Psoas muscle (tissue), 8 donors: ENCODE measurements at places on chromosomes 7 and 10. TPM values are rescaled to one million over a fixed set of nuclear protein-coding genes. Genes with fewer than 3 reads are reported as not detected.

DNA sequence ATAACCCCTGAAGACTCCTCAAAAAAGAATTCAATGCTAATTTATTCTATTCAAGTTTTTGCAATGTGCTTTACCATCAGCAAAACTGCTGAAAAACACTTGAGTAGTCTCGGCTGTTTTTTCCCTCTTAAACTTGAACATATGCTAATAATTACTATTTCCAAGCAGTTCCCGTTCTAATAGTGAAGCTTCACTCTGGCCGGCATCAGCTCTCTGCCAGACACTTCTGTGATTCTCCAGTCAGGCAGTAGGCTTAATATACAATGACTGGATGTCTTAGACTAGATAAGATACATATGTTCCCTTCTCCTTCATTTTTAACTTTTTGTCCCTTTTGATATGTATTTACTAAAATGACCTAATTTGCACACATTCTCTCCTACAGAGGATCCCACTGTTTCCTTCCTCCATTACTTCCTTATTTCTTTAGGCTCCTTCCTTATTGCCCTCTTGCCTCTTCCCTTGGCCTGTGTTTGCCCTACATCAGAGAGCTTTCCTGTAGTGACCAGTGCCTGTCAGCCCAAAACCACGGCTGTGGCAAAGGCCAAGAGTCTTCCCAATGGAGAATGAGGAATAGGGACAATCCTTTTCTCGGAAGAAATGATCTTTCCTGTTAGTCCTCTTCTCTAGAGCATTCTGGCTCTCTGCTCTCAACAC is 23.5 kb downstream of the HEPACAM2 start:
- H3K36me3 ChIP-seq: no peaks in the 10 kb centered on the region
- no peak for DNase-seq
- no peaks in the 10 kb centered on the region for H3K4me1 ChIP-seq
- H3K27ac ChIP-seq: no peak overlapping the region

DNA sequence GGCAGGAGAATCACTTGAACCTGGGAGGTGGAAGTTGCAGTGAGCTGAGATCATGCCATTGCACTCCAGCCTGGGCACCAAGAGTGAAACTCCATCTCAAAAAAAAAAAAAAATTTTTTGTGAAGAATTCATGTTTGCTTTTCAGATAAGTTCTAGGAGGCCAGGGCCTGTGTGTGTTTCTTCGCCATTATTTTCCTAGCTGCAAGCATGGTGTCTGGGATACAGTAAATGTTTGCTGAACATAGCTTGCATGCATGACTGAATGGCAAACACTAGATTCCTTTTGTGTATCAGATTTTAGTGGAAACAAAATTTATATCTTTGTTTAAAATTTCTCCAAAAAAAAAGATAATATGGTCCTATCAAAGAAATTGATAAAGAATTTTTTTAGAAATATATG is 9.7 kb upstream of the MACC1 start:
- no peaks in the 10 kb centered on the region for H3K4me1 ChIP-seq
- H3K36me3 ChIP-seq: no peaks in the 10 kb centered on the region
- no peak overlapping the region for H3K27ac ChIP-seq
- DNase-seq: no peak
- H3K4me3 ChIP-seq: no peak overlapping the region
- H3K27me3 ChIP-seq: no peaks in the 10 kb centered on the region

- no peak overlapping the region for H3K4me3 ChIP-seq
- H3K27me3 ChIP-seq: peaks cover 3% of the 10 kb centered on the region
- H3K4me1 ChIP-seq: peaks cover 14% of the 10 kb centered on the region
- H3K27ac ChIP-seq: peak overlapping the region; percentile 66
These were observed 89.7 kb upstream of the STEAP1B start for GRCh38 chr7:22589641-22590201.

DNA sequence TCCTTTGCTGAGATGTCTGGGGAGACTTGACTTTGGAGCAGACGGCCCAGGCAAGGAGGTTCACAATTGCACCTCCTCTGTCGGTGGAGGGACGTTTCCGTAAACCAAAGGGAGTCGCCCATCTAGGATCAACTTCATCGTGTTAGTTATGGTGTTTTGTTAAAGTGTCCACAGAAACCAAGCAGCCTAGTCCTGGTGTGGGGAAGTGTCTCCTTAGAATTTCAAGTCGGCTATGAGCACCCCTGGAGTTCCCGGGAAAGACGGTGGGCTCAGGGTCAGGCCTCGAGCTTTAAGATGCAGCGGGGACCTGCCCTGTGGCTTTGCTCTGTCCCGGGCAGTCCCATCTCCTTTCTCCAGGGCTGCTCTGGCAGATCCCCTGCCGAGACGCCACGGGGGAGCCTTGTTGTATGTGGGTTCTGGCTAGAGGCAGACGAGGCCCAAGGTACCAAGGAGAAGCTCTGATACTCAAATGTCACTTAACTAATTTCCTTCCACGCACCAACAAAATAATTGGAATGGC is 319.2 kb downstream of the ADARB2 start:
- DNase-seq: no peak
- peaks cover 2% of the 10 kb centered on the region for H3K27me3 ChIP-seq
- no peak overlapping the region for H3K27ac ChIP-seq
- no peaks in the 10 kb centered on the region for H3K36me3 ChIP-seq
- H3K4me1 ChIP-seq: no peaks in the 10 kb centered on the region

TSPAN14 gene
- 24.6 TPM for total RNA-seq

EPO gene
- not detected for total RNA-seq

SLC16A9 gene
- total RNA-seq: 1.6 TPM

VIPR2 gene
- total RNA-seq: 3.4 TPM

ESYT2 gene
- 61.8 TPM for total RNA-seq
